Effector memory CD4-positive, alpha-beta T cell (primary cell): ENCODE measurements at places on chromosomes 16 and 17.

DNA sequence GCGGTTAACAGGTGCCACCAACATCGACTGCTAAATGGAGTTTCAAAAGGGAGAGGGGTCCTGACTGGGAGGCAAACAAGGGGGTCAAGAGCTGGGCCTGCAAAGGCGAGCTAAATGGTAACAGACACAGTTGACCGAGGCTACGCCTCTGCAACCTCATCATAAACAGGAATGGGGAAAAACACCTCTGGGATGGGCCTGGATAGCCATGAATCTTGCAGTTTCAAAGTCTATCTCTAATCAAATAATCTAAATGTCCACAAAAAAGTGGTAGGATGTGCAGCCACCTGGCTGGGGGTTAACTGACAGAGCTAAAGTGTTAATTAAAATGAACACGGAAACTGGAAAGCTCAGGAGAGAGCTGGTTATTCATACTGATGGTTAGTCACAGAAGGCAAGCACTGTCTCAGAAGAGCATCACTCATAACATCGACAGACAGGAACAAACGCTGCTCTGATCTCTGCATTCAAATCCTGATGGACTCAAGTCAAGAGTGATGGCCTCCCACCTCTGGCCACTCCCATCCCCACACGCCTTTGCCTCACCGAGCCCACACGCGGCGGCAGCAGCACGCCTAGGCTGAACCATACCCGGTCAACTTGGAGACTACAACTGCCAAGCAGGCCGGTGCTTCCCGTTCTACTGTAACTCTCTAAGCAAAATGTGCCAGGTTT lies 56.3 kb downstream of the CREBBP start:
- no peak for DNase-seq

DNA sequence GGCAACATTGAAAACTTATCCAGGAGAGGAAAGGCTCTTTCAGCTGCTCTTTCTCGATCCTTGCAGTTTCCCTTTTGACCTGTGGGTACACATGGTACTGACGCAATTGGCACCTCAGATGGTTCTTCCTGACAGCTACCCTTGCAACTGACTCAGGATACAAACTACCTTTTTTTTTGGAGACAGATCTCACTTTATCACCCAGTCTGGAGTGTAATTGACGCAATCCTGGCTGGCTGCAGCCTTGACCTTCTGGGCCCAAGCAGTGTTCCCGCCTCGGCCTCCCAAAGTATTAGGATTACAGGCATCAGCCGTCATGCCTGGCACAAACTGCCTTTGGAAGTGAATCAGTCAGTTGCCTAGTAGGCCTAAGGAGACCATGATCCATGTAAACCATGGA lies 607.2 kb downstream of the WWOX start:
- DNase-seq, result no peak

DNA sequence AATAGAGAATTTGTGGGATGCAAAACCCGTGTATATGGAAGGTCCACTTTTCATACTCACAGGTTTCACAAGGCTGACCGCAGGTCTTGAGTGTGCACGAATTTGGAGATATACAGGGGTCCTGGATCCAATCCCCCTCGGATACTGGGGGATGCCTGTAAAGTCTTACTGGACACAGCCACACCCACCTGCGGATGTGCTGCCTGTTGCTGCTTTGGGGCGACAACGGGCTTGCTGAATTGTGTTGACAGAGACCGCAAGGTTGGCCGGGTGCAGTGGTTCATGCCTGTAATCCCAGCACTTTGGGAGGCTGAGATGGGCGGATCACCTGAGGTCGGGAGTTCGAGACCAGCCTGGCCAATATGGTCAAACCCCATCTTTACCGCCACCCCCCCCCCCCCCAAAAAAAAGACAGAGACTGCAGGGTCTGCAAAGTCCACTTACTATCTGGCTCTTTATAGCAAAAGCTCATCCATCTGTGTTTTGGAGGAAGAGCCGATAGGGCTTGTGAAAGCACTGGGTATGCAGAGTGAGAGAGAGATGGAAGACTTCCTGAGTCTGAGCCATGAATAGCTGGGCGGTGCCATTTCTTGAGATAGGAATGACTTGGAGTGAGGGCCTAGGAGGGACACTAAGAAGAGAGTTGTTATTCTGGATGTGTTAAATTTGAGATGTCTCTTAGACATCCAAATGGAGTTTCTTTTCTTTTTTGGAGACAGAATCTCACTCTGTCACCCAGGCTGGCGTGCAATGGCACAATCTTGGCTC lies 6.4 kb upstream of the COG1 start:
- DNase-seq, result no peak

GRCh38 chr17:80774146-80774545 lies 217.5 kb upstream of the CHMP6 start:
- no peak for DNase-seq

GRCh38 chr17:32483451-32484019 lies 3.3 kb upstream of the CDK5R1 start:
- DNase-seq, result no peak

GRCh38 chr16:49912721-49913120 lies 56.8 kb upstream of the ZNF423 start:
- no peak for DNase-seq

DNA sequence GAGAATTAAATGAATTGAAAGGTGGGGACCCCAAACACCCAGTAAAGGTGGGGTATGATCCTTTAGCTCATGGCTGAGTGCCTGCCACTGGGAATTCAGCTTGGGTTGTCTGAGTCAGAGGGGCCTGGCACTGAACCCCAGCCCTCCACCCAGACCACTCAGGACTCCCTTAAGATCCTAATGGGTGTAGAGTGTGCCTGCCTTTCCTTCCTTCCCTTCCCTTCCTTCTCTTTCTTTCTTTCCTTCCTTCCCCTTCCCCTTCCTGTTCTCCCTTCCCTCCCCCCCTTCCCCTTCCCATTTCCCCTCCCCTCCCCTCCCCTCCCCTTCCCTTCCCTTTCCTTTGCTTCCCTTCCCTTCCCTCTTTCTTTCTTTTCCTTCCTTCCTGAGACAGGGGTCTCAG lies 29.9 kb upstream of the GNA13 start:
- no peak for DNase-seq
